ENCODE measurements at places on chromosomes 5 and 9. TPM values are rescaled to one million over a fixed set of nuclear protein-coding genes. Genes with fewer than 3 reads are reported as not detected.

DNA sequence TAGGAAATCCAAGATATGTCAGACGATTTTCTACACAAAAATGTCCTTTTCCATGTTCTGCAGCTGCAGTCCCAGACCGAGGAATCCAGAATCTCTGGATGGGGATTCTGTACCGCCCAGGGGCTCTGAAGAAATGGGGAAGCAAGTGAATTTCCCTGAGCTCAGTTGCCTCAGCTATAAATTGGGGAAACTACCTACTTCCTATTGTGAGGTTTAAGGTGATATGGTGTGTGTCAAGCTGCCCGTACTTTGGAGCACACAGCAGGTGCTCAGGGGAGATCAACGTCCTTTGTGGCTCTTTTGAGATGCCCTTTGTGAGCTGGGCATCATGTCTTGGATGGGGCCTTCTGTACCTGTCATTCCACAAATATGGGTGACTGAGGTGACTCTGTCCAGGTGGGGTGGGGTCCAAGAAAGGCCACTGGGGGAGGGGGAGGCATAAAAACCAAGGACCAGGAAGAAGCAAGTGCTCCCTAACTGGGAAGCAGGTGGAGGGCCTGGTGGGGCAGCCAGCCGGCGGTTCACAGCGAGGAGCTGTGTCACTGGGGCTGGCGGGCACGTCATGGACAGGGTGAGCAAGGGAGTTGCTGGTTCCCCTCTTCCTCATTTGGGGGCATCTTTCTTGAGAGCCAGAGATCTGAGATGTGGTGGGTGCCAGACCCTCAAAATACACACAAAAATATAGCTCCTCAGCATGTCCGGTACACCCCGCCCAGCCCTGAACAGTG, 116.0 kb downstream of the CRB2 start:
- no peak for DNase-seq

GRCh38 chr9:29394855-29395254, 1821.6 kb upstream of the C9orf72 start:
- no peak for DNase-seq

DNA sequence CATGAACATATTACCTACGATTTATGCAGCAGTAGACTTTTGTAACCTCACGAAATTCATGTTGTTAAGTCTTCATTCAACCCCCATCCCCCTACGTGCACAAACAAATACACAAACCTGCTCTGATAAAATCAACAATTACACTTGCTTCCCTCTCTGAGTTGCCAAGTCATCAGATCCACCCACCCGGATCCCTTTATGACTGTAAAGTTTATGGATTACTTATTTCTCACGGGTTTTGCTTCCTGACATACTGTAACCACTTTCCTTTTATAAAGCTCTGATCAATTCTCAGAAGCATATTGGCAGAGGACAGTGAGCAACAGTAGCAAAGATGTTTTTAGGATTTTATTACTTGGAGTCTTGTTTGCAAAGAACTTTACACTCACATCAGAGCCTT, 70.5 kb downstream of the MLLT3 start:
- DNase-seq: peak; percentile 43

DNA sequence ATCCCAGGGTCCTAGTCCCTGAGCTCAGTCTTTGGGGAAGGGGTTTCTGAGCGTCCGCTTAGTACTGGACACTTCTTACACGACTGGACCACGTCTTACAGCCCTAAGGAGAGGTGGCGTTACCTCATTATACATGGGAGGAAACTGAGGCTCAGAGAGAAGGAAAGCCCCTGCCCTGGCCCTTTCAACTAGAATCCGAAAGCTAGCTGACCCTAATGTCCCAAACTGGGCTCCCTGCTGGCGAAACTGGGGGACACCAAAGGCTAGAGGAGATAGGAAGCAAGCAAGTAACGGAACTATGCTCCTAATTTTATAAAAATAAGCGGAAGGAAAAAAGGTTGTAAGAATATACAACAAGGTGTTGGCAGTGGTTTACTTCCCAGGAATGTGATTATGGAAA, 14.2 kb downstream of the LHX6 start:
- no peak for DNase-seq

GRCh38 chr9:122498883-122499288, 11.7 kb upstream of the OR1J2 start:
- DNase-seq: no peak

DNA sequence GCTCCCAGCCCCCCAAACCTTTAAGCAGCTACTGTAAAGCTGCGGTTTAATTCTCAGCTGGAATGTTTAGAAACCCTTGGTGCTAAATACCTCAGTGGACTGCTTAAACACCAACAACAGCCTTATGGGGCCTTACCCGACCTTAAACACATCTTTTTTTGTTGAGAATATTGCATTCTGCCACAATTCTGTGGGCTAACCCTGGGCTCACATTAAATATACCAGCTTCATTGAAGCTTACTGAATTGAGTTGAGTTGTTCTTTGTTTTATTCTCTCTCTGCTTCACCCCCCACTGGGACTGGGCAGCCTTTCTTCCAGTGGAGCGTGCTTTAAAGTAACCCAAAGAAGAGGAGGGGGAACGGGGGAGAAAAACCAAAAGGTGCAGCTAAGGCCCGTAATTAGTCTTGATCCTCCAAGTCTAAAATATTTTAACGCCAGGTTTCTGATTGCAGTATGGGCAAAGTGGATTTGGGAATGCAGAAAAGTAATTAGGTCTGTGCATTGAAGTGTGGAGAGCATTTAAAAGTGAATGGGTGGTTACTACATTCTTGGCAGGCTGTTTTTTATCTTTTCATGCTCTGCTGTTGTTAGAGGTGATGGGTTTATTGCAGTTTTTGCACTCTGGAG, 281.2 kb downstream of the NR2F1-AS1 start:
- no peak for DNase-seq

Gene C5orf52
- not detected for polyA plus RNA-seq

DNA sequence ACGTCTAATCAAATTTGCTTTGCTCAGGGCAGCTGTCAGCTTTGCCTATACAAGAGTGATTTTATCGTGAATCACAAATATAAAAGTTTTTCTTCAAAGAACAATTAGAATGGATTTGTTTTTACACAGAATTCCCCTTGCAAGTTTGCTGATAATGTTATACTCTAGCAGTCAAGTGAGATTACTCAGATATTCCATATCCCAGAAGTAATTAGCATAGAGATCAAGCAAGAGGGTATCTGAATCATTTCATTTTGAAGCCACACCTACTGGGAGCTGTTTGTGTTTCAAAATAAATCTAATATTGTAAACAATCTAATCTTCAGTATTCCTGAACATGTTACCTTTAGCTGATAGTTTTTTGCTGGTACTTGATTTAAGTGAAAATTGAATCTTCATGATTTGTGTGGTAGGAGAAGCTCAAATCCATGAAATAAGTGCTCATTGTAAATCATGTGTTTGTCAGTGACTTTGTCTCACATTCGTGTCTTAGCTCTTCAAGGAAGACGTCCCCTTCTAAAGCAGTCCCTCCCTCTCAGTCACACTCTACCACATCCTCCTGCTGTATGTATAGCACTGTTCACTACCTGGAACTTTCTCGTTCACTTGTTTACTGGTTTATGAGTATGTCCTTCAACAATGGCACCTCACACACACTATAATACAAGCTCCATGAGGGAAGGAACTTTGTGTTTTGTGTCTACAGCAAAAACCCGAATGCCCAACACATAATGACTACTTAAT, 3.3 kb upstream of the TTC39B start:
- DNase-seq: no peak

DNA sequence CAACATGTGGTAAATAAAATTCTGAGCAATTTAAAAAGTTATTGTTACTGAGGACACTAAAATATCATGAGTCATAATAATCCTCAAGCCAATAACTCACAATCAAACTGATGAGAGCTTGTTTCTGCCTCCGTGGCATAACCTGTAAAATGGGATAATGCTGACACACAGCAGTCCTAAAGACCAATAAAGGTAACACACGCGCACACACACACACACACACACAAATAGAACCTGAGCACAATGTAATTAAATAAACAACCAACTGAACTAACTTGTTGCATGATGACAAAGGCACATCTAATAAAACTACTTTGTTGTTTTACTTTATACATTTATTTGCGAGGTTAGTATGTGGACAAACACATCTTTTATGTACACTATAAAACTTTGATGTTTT, 358.2 kb downstream of the BNC2 start:
- DNase-seq: no peak

Gene HK3
- polyA plus RNA-seq: 0.60 TPM

GRCh38 chr9:133681658-133682306, 45.6 kb downstream of the DBH start:
- no peak for DNase-seq

Gene TNFSF15
- polyA plus RNA-seq: 4.4 TPM
